ENCODE measurements at places on chromosomes 2 and 18.

DNA sequence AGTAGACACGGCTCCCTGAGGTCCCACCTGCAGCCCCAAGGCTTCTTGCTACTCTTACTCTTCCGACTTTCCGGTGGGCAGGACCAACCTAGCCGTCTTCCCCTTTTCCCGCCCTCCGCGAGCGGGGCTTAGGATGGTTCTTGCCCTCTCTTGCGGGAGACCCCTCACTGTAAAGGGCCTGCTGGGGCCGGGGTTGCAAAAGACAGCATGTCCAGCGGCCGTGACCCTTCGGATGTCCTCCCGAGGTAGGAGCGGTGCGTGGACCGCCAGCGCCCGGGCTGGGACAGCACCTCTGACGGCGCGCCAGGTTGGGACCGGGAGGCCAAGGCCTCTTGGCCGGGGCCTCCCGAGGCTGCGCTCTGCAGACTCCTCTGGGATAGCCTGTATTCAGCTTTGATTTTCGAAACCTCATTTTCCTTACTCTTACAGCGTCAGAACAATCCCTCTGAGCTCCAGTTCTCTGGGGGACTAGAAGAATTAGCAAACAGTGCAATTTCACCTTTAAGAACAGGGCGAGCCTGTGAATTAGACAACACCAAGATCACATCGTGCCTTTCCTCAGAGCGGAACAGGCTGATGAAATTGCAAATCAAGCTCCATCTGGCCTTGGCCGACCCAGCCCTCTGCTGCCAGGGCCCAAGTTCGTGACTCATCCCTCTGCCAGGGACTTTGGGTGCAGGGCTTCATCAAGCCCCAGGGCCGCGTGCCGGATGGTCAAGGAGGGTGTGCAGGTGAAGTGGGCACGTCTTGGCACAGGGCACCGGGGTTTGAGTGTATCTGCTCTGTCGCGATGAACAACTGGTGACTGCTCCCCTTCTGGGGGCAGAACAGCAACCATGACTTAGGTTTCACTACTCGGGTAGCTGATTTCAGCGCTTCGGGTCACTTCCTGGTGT is 777 bp downstream of the MOCOS start:
- DNase-seq = no peak

DNA sequence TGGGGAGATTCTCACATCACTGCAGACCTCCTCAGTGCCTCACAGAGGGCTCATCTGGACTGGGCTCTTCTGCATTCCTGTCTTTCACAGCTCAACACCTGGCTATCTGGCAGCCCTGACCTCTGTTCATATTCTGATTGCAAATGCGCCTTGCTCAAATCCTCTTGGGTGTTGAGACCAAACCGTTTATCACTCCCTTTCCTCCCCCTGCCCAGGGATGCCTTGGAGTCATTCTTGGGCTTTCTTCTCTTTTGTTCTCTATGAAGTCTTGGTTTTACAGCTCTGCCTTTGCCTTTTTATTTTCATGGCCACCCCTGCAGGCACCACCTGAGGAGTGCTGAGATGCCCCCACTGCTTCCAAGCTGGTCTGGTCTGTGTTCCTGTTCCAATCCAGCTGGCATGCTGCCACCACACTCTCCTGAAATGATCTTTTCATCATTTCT is 26.3 kb downstream of the TUBB6 start:
- no peak for DNase-seq

- no peak for DNase-seq
Measured at GRCh38 chr2:100747551-100747950, 72.4 kb upstream of the NPAS2 start.

DNA sequence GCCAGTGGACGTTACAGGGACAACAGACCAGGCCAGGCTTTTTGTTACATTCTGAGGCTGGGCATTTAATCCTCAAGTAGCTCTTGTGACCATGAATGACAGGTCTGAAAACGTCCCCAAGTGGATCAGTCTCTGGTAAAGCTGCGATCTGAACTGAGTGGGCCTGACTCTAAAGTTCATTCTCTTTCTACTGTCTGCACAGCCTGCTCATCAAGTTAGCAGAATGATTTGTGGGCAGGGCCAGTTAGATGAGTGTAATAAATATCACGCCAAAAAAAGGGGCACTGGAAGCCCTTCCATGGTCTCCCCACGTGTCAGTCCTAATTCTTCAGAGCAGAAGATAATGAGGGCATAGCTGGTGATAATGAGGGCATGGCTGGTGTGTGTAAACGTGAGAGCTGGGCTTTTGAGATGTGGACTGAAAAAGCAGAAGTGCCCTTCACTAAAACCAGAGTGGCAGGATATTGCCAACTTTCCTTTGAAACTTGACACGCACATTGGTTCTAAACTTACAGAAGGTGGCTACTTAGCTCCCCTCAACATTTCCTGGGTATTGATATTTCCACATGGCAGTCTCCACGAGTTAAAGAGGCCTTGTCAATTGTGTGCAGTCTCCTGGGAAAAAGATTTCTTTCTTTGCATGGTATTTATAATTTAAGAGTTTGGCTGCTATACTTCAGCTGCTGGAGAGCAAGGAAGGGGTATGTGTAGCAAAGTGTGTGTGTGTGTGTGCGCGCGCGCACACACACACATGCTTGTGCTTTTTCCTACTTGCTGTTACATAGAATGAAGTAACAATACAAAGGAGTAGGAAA is 72.7 kb upstream of the LYPD6B start:
- DNase-seq = peak; percentile 87

- DNase-seq = no peak
Measured at GRCh38 chr2:216802516-216803215, 57.2 kb downstream of the TNP1 start.

GRCh38 chr2:237045449-237045848 is 40.2 kb upstream of the COPS8 start:
- no peak for DNase-seq

DNA sequence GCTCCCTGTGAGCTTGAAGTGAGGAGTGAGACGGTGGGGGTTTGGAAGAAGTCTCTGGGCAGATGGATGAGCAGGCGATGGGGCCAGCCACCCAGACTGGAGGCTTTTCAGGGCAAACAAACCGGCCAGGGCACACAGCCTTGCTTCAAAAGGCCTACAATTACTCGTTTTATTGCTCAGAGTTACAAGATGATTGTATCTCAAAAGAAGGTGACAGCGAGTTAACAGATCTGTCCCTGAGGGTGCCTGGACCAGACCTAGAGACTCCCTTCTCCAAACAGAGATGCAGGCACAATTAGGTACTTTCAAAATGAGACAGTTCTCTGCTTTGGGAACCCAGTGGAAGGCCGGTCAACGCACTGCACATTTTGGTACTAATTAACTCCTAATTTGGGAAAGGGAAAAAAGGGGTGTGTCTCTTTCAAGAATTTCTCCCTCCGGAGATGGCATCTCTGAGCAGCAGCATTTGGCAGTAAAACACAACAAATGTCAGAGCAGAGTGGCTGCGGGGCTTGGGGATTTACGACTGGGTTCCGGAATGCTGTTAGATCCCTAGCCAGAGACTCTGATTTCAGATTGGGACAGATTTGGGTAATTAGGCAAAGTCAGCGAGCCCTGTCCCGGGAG is 226.7 kb downstream of the TTC32 start:
- no peak for DNase-seq

DNA sequence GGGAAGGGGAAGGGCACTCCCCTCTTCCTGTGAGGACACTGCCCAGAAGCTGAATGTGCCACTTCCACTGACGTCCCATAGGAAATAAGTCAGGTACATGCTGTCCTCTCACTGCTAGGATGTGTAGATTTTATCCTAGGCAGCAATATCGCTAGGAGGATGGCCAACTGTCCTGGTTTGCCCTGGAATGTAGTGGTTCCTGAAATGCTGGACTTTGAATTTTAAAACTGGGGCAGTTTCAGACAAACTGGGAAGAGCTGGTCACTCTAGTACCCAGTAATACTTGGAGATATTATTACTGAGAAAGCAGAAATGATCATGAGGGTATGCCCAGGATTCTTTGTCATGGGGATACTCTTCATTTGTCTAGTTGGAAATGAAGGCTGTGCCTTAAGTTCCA is 5.4 kb upstream of the KCNS3 start:
- DNase-seq = no peak

- DNase-seq = no peak
Measured at GRCh38 chr18:10046178-10046807, 132.5 kb downstream of the VAPA start.

DNA sequence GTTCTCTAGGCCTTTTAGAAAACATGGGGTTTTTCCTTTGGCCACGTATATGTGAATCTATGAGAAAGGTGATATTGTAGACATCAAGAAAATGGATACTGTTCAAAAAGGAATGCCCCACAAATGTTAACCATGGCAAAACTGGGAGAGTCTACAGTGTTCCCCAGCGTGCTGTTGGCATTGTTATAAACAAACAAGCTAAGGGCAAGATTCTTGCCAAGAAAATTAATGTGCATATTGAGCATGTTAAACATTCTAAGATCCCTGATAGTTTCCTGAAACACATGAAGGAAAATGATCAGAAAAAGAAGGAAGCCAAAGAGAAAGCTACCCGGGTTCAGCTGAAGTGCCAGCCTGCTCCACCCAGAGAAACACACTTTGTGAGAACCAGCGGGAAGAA is 64.9 kb downstream of the CYBRD1 start:
- DNase-seq = no peak

- DNase-seq = peak; percentile 11
Measured at GRCh38 chr2:39124746-39125057, 3.9 kb upstream of the SOS1 start.

DNA sequence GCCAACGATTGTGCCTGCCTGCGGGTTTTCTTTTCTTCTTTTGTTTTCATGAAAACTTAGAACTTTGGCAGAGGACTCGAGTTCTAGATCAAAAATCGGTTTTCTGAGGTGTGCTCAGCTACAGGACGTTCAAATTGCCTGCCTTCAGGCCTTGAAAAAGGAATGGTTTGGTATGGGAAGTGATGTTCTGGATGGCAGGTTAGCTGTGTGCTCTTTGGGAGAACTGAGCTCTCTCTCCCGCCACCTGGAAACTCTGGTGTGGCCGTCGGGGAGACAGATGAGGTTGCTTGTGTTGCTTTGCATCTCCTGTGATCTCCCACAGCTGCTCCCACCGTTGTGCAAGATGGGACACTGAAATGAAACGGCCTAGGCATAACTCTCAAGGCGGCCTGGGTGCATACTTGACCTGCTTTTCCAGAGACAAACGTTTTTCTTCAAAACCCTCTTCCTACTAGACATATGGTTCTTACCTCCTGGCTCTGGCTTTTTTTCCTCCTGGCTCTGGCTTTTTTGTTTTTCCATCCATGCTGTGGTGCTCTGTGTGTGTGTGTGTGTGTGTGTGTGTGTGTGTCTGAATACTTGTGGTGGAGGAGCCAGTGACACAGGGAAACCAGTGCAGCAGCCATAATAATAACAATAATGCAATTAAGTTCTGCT is 2.0 kb downstream of the FMNL2 start:
- DNase-seq = no peak

GRCh38 chr2:15719566-15720313 is 128.1 kb downstream of the DDX1 start:
- DNase-seq = no peak

DNA sequence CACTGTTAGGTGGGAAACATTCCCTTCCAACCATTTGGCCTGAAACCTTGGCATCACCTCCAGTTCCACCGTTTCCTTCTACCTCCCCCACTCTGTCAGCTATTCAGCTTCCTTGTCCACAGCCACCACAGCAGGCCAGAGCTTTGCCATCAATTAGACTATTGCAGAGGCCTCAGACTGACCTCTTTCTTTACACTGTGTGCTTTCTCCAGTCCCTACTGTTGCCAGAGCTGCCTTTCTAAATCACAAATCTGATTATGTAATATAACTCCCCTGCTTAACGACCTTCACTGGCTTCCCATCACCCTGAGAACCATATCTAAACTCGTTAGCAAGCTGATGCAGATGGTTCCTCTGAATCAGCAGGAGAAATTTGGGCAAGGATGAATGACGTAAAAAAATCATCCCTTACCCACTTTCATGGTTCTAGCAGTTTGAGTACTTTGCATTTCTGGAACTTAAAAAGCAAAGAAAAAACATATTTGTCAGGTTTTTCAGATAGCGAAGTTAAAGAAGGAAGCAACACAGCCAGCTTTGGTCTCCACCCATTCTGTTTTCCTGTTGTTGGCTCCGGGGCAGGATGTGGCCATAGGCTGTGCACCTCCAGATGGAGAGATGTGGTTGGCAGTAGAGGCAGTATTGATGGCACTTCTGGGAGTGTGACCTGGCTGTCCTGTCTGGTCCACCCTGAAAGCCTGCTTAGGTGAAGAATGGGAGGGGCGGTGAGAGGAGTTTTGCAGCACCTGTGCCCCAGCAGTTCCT is 422.1 kb downstream of the PARD3B start:
- DNase-seq = no peak

DNA sequence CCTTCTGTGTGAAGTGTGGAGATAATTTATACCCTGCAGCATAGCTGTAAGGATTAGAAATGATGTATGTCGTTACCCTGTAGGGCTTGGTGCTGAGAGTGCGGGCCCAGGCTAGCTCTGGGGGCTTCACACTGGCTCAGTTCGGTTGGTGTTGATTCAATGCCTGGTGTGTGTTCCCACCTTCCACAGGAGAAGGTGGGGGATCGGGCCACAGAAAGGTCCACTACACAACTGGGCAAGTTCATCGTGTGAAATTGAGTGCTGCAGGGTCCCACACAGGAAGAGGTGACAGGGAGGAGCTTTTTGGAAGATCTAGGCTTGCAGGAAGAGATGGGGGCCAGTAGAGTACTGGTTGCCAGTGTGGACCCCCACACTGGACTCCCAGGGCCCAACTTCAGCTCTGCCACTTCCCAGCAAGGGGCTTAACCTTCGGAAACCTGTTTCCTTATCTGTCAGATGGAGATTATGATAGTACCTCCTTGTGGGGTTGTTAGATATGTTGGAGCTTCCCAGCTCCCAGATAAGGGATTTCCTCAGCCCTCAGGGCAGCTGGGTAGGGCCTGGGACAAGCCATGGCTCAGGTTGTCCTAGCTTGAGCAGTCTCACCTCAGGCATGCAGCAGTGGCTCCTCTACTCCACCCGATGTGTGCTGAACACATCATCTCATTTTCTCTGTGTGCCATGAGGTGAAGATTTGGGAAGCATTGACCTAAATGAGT is 71.5 kb downstream of the TMEM247 start:
- DNase-seq = no peak

GRCh38 chr18:11040823-11041656 is 108.3 kb downstream of the PIEZO2 start:
- no peak for DNase-seq

- no peak for DNase-seq
Measured at GRCh38 chr18:62999921-63000320, 284.6 kb downstream of the PHLPP1 start.

DNA sequence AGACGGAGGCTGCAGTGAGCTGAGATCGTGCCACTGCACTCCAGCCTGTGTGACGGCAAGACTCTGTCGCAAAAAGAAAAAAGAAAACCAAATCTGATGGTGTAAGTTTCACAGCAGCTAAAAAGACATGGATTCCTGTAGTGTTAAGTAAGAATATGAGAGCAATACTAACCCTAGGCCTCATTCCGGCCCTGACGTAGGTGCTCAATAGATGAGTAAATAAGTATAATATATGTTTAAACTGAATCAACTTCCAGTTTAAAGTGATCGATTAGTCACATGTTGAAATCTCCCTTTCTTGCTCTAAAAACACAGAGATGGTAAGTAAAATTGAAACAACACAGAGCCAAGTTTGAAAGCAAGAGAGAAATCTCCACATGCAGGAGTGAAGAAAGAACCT is 8.0 kb downstream of the ME2 start:
- no peak for DNase-seq

Data from NCI-H2029 treated with DMSO at 0.1 percent for 48 hours (cell line).